ENCODE measurements at places on chromosomes 1 and 21. TPM values are rescaled to one million over a fixed set of nuclear protein-coding genes. Genes with fewer than 3 reads are reported as not detected.
A peak's percentile ranks its signal among the peaks of the same experiment; 100 is the strongest.

Gene LMX1A
- not detected for total RNA-seq

GRCh38 chr1:66048011-66048410 lies 255.3 kb downstream of the PDE4B start:
- no peaks in the 10 kb centered on the region for H3K4me1 ChIP-seq
- H3K27ac ChIP-seq = no peak overlapping the region
- DNase-seq = no peak

DNA sequence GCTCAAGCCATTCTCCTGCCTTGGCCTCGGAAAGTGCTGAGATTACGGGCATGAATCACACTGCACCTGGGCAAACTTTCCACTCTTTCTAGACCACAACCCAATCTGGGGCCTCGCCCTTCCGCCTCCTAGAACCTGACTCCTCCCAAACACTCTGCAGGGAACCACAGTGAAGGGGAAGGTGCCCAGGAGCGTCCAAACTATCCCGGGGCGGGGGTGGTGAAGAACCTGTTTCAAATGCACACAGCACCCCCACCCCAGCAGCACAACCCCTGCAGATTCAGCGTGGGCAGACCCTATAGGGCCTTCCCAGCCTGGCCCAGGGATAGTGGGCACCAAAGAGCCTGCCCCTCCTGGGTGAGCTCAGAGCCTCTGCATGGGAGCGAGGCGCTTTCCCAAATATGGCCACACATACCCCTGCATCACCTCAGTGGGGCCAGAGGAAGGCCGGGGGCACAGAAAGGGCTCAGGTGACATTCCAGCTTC lies 86.9 kb downstream of the STUM start:
- no peak overlapping the region for H3K27ac ChIP-seq
- no peak for DNase-seq
- H3K4me3 ChIP-seq = no peak overlapping the region
- H3K36me3 ChIP-seq = no peaks in the 10 kb centered on the region

Gene FCRLA
- total RNA-seq = 0.38 TPM

GRCh38 chr1:150535511-150536287 lies 13.5 kb upstream of the ADAMTSL4 start:
- H3K36me3 ChIP-seq = no peaks in the 10 kb centered on the region
- no peak overlapping the region for H3K4me3 ChIP-seq
- H3K27ac ChIP-seq = peak overlapping the region; percentile 13
- H3K27me3 ChIP-seq = no peaks in the 10 kb centered on the region

Data from astrocyte (in vitro differentiated cells and primary cell).